ENCODE measurements at places on chromosomes 7 and 10.
A peak's percentile ranks its signal among the peaks of the same experiment; 100 is the strongest.

GRCh38 chr7:18425838-18426445, 69.6 kb upstream of the HDAC9 start:
- no peak for DNase-seq

- DNase-seq = no peak
Observed at GRCh38 chr7:24896031-24896501, 83.9 kb downstream of the OSBPL3 start.

GRCh38 chr10:111954386-111954785, 229.2 kb downstream of the GPAM start:
- DNase-seq = no peak

GRCh38 chr7:94602181-94602580, 53.8 kb downstream of the SGCE start:
- no peak for DNase-seq

DNA sequence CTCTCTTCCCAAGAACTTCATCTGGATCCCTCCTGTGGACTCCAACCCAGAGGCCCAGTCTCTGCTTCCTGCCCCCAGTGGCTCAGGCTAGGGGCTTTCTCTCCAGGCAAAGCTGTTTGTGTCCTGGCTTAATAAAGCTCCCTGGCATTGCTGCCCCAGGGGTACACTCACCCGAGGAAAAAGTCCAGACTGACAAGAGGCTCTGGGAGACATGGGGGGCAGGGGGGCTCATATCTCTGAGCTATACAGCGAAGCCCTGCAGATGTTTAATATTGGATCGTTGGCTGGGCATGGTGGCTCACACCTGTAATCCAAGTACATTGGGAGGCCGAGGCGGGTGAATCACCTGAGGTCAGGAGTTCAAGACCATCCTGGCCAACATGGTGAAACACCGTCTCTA, 10.7 kb upstream of the COMTD1 start:
- DNase-seq = no peak

DNA sequence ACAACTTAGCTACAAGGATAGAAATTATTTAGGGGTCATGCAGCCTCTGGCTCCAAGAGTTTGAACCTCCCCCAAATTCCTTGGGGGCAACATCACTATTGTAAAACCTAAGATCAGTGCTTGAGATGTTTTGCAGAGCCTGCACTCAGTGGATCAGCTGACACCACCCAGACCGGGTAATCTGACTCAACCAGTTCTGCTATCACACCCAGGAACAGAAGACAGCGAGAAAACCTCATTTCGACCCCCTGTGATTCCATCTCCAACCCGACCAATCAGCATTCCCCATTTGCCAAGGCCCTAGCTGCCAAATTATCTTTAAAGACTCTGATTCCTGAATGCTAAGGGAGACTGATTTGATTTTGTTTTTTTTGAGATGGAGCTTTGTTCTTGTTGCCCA, 5.2 kb downstream of the TACR2 start:
- no peak for DNase-seq

- no peak for DNase-seq
Observed at GRCh38 chr10:133592716-133593115, 27.3 kb upstream of the SYCE1 start.

DNA sequence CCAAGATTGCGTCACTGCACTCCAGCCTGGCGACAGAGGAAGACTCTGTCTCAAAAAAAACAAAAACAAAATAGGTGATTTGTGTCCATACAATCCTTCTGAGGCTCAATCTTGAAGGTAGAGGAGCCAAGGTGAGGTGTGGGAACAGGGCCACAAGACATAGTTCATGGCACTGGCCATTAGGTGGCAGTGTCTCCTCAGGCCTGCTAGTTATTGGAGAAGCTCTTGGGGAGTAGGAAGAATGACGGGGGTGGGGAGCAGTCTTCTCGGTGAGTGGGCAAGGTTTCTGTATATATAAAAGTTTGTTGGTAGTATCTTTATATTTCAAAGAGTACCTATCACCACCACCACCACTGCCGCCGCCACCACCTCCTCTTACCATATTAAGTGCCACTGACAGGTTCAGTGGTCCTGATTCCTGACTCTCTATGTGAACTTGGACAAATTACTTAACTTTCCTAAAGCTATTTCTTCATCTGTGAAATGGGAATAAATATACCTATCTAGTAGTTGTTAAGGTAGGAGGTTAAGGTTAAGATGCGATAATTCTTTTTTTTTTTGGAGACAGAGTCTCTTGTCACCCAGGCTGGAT, 24.0 kb downstream of the CCSER2 start:
- no peak for DNase-seq

DNA sequence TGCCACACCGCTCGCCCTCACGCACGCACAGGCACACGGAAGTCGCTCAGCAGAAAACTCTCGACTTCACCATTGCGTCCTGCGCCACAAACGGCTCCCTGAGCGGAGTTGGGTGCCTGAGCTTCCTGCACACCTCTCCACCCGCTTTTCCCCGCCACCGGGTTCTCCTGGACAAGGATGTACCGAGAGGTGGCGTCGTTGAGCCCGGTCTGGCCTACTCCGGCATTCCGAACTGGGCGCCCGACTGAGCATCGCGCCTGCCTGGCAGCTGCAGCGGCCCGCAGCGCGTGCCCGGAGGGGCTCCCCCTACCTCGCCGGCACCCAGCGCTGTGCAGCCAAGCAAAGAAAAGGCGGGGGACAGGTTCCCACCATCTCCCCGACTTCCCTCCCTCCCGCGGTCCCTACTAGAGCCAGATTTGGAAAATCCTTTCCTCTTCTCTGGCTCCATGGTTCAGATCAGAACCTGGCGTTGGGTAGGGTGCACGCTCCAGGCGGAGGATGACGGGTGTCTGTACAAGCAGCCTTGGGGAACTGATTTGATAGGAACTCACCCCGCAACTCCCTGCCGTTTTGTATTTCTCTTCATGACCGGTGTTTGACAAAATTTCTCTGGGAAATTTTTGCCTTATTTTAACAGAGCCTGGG, 1.7 kb downstream of the SORCS3 start:
- peak; percentile 39 for DNase-seq

- DNase-seq = no peak
Observed at GRCh38 chr7:116101704-116102103, 71.1 kb upstream of the TFEC start.

GRCh38 chr10:123583639-123584418, 82.3 kb upstream of the GPR26 start:
- no peak for DNase-seq

- DNase-seq = no peak
Observed at GRCh38 chr10:50421026-50421719, 169.9 kb upstream of the ASAH2 start.

GRCh38 chr7:18806177-18806576, 310.6 kb downstream of the HDAC9 start:
- no peak for DNase-seq

DNA sequence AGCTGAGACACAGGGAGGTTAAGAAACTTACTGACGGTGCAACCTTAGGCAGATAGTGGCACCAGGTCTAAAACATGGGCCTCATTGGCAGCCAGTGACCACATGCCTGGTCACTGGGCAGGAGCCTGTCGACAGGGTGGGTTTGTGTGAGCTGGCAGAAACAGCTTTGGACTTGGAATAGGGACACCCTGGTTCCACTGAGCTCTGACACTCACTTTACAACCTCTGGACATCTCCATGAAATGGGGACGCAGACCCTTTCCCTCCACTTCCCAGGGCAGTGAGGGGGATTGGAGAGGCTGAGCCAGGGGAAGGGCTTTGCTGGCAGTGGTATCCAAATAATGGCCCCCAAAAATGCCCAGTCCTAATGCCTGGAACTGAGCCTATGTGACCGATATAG, 49.7 kb downstream of the OAT start:
- DNase-seq = no peak

GRCh38 chr10:88982366-88982765, 8.2 kb upstream of the FAS start:
- no peak for DNase-seq

DNA sequence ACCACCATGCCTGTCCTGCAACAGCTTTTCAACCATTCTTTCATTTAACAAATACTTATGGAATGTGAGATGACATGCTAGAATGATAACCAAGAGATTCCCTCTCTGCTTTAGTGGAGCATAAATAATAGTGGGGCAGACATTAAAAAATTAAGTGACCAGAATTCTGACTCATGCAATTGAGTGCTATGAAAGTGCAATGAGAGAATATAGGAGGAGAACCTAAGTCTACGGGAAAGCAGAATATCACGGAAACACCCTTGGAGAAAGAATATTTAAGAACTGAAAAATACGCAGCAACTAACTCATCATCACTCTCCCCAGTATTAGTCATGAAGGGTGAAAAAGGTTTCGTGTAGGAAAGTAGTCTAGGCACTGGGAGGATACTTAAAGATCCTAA, 7.1 kb downstream of the KIF5B start:
- no peak for DNase-seq

DNA sequence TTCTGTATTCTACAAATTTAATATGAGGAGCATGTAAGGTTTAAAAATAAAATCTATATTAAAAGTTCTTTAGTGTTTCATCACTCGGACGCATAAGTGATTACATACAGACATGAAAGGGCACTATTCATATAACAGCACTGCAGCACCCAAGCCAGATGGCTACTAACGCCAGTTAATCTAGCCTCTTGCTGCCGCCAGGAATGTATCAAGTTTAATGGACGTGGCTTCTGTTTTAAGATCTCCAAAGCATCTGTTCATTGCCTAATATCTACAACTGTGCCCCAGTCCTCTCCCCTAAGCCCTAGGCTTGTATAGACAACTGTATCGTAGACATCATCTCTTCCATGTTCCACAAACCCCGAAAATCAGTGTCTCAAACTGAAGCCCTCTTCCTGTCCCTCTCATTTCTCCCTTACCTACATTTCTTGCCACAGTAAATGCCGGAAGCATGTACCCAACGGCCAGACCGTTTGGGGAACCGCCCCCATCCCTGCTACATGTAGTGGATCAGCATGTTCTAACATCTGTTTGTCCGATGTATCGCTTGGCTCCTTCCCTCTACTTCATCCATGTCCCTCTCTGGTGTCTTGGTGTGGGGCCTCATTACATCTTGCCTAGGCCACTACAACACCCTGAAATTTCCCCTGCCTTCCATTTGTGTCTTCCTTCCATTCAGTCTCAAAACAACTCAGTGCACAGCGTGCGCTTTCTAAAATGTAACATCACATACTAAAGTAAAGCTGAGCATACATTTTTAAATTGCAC, 147.5 kb upstream of the RSU1 start:
- DNase-seq = no peak

GRCh38 chr7:41774966-41775365, 72.1 kb upstream of the INHBA start:
- no peak for DNase-seq

DNA sequence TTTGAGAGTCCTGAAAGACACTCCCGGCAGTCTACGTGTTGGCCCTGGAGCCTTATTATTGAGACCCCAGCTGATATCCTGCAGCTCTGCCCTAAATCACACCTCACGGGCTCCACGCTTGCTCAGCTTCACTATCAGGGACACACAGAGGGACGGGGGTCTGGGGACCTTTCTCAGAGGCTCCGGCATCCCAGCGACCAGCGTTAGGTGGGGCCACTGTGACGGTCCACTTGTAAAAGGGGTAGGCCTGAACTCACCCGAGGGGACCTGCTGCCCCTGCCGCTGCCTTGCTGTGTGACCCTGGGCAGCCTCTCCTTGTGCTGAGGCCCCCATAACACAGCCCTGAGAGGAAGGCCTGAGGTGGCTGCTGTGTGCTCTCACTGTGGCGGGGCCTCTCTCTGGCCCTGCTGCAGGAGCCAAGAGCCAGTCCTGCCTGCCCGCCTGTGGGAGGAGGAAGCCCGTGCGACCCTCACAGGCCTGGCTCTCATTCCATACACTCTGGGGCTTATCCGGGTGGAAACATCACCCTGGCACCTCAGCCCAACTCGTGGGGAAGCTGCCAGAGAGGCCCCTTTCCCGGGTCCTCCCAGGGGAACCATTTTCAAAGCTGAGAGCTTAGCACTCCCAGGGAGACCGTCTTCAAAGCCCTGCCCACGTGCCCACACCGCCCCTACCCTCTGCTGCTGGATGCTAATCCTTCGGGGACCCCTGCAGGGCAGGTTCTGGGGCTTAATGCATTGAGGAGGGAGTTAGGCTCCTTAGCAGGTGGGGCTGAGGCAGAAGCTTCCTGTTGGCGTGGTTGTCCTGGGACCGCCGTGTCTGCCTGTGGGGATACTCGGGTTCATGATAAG, 21.7 kb downstream of the AQP1 start:
- no peak for DNase-seq

- no peak for DNase-seq
Observed at GRCh38 chr10:97311111-97311626, 7.9 kb upstream of the FRAT1 start.

GRCh38 chr7:4131063-4131462, 551.0 kb upstream of the FOXK1 start:
- no peak for DNase-seq

GRCh38 chr10:47409171-47409865, 25.2 kb upstream of the ZNF488 start:
- no peak for DNase-seq

DNA sequence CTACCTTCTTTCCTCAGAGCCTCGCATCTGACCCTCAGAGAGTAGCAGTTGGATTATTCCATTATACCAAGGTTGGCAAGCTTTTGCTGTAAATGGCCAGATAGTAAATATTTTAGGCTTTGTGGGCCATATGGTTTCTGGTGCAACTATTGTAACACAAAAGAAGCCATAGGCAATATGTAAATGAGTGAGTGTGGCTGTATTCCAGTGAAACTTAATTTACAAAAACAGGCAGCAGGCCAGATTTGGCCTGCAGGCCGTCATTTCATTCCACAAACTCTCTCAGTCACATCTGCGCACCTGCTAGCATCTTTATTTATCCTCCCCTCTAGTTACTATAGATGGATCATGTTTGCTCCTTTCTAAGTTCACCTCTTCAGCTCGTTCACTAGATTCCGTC, 6.7 kb downstream of the ZNF518A start:
- no peak for DNase-seq

DNA sequence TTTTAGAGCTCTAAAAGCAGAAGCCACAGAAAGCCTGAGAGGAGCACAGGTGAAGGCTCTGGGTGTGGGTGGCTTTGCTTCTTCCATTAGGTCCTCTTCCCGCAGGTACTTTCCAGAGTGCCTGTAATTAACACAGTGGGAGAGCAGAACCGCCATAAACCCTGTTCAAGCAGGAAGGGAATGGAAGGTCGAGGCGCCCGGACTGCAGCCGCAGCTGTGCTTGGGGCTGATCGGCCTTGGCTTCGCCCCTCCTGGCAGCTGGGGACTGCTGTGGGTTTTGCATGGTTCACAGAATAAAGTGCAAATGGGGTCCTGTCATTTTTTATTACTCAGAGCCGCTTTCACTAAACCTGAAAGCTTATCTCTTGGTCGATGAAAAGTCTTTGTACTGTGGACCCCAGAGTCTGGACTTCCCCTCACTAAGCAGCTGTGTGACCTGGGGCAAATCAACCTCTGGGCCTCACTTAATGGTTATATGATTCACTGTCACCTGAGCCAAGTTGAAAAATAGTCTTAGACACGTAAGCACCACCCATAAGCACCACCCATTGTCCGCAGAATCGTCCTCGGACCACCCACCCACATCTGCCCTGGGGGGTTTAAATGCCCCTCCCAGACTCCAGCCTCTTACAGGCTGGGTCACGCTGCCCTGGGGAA, 100.9 kb downstream of the XRCC2 start:
- DNase-seq = no peak

DNA sequence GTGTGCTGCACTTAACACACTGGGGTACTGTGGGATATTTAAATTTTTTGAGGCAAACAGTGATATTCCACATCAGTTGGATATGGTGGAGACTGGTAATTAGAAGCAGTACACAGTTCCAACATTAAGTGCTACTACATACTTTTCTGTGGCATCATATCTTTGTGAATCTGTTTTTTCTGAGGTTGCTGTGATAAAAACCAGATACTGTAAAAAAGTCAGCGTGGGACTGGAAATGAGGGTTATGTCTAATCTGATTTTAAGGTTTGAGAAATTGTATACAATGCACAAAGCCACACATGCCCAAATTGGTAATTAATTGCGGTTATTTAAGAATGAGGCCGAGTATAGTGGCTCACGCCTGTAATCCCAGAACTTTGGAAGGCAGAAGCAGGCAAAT, 41.2 kb downstream of the TBC1D12 start:
- DNase-seq = no peak
